ENCODE measurements at places on chromosomes 5 and 9. TPM values are rescaled to one million over a fixed set of nuclear protein-coding genes. Genes with fewer than 3 reads are reported as not detected.

Gene BRD3OS
- 5.7 TPM for total RNA-seq

- H3K4me1 ChIP-seq = no peaks in the 10 kb centered on the region
- no peaks in the 10 kb centered on the region for H3K27me3 ChIP-seq
- no peak for DNase-seq
- H3K36me3 ChIP-seq = no peaks in the 10 kb centered on the region
- H3K4me3 ChIP-seq = no peak overlapping the region
- no peak overlapping the region for H3K27ac ChIP-seq
Observed at GRCh38 chr9:16039218-16039987, 486.6 kb downstream of the CCDC171 start.

Gene PCDHA2
- total RNA-seq = not detected

Gene AGXT2
- total RNA-seq = not detected

Gene FOXE1
- total RNA-seq = not detected
